Fibroblast of skin of left biceps (primary cell): ENCODE measurements at places on chromosomes 6 and 20.

GRCh38 chr6:128964233-128964755, 81.4 kb downstream of the LAMA2 start:
- DNase-seq, result no peak

DNA sequence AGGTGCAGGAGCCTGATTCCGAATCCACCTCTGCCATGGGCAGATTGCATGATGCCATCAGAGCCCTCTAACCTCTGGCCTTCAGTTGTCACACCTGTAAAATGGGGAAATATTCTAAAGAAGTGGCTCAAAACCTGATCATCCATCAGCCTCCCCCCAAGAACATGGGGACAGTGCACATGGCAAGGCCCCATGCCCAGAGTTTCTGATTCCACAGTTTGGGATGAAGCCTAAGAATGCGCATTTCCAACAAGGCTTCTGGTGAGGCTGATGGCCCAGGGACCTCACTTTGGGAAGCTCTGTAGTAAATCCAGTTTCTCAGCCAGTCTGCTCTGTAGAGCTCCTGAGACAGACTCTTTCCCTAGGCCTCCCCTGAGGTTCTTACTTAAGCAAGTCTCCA, 119.9 kb upstream of the CD93 start:
- DNase-seq, result no peak

GRCh38 chr6:80690551-80691131, 584.2 kb downstream of the BCKDHB start:
- no peak for DNase-seq

DNA sequence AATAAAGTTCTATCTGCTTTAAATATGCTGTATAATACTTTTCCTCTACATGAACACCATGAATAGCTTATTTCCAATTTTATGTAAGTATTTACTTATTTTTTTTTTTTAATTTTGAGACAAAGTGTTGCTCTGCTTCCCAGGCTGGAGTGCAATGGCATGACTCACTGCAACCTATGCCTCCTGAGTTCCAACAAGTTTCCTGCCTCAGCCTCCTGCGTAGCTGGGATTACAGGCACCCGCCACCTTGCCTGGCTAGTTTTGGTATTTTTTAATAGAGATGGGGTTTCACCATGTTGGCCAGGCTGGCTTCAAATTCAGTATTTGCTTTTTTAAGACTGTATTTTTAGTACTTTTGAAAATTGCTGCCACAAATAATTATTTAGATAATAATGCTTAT, 1365.9 kb downstream of the GRIK2 start:
- no peak for DNase-seq

DNA sequence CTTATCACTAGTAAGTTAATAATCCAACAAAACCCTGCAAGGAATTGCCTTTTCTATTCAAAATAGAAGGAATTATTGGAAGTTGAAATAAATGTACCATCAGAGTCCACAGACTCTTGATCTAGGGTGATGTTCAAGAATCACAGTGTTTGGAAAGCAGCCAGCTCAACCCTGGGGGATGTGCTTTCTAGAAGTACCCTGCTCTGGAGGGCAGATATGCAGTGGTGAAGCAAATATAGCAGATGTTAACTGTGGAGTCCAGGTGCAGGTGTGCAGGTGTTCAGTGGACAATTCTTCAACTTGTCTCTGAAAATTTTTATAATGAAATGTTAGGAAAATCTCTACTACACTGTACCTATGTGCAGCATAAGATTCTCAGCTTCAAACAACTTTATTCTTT, 9.1 kb upstream of the INSM1 start:
- DNase-seq, result no peak

DNA sequence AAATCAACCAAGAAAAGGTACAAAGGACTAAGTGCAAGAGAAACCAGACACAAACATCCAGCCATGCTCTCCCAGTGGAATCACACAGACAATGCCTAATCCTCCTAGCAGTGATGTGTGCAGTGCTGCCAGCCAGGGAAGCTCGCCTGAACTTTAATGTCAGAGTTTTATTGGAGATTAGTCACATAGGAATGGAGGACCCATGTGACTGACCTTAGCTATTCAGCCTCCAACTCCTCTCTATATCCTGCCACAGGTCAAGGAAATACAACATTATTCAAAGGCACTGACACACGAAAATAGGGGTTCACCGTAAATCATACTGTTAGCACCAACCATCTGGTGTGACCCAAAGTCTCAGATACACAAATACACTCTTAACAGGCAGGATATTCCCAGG, 684.6 kb downstream of the DOK5 start:
- DNase-seq, result no peak

DNA sequence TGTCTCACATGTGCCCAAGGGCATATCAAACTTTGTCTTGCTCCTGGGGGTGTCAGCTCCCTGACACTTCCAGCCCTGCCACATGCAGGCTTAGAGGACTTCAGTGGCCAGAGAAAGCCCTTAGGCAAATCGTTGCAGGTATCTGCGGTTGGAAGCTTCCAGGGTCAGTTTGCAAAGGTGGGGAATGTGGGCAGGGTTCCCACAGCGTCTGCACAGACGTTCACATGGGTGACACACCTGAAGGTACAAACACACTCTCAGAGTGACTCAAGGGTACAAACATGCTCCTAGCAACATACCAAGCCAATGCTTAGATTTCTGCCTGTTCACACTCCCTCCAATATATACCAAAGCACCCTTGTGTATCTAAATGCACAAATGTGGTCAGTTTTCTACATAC, 30.0 kb downstream of the VSTM2L start:
- no peak for DNase-seq

DNA sequence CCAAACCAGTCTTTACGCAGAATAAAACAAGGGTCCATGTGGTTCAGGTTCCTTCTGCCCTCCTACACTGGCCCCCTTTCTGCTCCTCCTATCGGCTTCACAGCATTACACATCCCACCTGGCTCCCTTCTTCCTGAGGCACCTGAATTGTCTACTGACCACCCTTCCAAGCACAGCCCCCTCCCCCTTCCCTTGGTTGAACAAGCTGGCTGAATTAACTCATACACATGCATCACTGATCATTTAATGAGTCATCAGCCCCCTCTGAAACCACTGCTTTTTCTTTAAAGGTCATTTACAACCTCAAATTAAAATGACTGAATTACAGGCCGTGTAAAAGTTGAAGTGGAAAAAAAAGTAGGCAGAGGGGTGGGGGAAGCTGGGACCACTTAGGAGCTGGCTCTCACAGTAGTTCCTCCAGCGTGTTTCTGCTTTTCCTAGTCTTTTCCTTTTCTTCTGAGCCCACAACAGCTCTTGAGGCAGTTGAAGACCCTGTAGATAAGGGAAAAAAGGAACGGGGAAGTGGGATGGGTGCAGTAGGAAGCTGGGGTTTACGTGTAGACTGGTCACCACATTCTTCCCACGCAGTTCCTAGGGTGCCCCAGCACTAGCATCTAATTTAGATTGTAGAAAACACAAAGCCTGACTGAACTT, 67.6 kb downstream of the FYN start:
- no peak for DNase-seq

DNA sequence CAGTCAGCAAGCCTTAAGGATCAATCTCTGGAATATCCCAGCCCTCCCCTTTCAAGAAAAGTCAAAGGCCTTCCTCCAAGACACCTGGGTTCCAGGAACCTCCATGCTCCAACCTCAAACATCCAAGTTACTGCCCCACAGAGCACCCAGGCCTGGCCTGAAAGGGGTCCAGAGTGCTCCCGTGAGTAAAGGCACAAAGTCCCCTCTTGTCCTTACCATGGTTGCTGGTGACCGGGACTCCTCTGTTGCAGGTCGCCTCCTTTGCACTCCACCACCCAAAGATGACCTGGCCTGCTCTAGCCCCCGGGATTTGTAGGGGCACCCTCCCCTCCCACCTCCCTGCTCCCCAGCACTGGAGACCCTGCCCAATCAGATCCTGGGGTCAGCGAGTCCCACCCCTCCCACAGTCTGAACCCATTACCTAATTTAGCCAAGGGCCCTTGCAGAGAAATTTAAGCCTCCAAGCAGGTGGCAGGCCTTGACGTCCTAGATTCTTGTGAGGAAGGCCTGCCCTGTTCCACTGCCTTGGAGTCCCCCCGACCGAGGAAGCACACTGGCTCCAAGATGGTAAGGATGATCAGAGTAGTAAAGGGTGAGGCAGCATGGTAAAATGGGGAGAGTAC, at the start of gene TNNC2:
TSS of gene TNNC2 (minus strand) at position 283 of the 623 bp plus-strand sequence. CDS start at position 219, 64 bp downstream.
- DNase-seq, result no peak

DNA sequence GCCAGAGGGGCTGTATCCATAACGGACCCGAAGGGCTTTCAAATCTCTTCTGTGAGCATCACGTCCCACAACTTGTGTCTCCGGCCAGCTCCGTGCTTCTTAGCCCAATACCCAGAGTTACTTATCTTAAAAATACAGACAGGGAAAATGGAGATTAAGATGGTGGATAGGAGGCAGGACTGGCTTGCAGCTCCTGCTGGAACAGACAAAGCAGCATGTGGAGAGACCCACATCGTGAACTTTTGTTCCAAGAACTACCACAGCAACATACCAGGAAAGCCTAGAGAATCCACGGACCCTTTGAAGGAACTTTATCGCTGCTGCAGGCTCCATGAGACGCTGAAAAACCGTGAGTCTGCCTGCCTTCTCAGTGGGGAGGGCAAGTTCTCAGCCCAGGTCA, 113.7 kb downstream of the RNASET2 start:
- DNase-seq, result no peak

DNA sequence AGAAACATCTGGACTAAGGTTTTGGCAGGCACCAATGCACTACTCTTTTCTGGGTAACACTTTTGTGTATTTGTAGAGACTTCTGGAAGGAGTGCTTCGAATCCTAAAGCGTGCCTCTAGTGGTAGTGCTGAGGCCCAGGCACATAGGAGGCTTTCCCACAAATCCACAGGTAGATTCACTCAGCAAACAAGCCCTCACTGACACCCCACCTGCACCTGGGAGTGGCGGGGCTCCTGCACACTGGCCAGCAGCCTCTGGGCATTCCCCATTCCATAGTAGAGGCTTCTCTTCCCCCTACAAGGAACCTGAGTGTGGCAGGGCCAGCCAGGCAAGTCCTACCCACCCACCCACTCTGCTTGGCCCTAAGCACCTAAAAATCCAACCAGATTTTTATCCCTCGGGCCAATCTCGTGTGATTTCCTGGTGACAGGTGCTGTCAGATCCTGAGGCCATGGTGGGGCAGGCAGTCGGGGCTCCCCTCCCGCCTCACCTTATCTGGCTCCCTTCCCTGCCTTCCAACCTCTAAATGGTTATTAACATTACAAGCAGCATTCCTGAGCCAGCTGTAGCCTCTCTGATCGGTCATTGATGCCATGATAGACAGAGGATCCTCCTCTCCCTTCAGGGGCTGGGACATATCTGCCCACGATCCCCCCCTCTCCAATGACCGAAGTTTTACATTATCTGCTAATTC, 82.4 kb downstream of the SLC2A10 start:
- no peak for DNase-seq

- DNase-seq, result no peak
Observed at GRCh38 chr20:56628015-56628872, 862 bp upstream of the TFAP2C start.

- DNase-seq, result no peak
Observed at GRCh38 chr6:95917034-95917433, 98.7 kb upstream of the FUT9 start.

DNA sequence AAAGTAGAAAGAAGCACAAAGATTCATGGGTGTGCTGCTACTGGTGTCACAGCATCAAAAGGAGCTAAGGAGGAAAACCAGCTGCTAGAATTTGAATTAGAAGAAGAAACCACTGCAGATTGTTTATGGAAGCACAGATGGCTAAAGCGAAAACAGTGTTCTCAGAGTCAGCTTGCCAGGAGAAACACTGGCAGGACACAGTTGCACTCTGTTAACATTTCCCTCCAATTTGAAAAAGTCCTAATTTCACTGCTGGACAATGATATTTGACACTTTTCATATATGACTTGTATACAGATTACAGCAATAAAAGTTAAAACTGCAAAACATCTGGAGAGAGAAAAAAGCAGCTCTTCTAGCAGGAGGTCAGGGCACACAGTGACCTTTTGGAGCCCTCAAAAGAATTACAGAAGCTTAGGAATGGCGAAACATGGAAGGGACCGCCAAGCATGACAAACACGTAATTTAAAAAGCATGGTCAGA, 314.5 kb downstream of the COL12A1 start:
- no peak for DNase-seq

DNA sequence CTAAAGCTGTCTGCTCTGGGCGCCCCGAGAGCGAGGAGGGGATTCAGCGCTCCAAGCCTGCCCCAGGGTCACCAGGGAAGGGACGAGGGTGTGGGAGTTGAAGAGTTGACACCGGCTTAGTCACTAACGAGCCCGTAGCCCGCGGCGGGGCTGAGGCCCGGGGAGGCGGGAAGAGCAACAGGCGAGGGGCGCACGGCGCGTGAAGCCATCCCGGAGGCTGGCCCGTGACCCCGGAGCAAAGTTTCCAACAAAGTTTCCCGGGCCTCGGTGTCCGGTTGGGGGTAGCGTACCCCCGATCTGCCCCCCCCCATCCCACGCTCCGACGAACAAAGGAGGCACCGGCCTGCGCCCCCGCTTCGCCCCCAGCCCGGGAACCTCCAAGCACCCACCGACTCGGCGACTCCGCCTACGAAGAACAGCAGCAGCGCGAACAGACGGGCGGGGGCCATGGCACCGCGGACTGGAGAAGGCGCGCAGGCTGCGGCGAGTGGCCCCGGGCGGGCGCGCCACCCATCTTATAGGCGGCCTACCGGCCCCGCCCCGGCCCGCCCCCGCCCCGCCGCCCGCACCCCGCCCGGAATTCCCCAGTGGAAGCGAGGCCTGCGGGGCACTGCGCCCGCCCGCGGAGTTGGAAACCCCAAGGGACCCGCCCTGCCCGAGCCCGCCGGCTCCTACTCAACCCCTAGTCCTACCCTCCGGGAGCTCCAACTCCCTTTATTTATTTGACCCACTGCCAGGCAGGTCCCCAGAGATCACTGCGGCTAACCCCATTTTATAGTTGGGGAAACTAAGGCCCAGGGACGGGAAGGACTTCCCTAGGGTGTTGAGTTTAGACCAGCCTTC, at the start of gene SDC4:
TSS of gene SDC4 (minus strand) at position 489 of the 843 bp plus-strand sequence. CDS start at position 449, 40 bp downstream.
- no peak for DNase-seq

DNA sequence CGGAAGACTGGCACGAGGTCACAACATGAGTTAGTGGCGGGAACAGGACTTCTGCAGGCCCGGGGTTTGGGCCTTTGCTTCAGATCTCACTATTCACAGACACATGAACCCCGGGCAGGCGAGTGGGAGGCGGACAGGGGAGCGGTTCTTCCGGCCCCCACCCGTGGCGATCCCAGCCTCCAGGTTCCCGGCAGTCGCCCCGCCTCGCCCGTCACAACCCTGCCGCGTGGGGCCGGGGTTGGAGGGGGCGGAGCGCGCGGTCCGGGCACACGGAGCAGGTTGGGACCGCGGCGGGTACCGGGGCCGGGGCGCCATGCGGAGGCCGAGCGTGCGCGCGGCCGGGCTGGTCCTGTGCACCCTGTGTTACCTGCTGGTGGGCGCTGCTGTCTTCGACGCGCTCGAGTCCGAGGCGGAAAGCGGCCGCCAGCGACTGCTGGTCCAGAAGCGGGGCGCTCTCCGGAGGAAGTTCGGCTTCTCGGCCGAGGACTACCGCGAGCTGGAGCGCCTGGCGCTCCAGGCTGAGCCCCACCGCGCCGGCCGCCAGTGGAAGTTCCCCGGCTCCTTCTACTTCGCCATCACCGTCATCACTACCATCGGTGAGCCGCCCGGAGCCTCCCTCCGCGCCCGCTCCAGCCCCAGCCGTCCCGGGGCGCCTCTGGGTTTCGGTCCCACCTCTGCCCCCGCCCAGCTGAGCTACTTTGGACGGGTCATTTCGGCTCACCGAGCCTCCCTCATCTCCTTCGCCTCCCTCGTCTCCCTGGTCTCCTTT, at the start of gene KCNK15:
TSS of gene KCNK15 (plus strand) at position 268 of the 769 bp plus-strand sequence. CDS start at position 314, 46 bp downstream.
- DNase-seq, result no peak

GRCh38 chr6:43929511-43929910, 159.5 kb downstream of the VEGFA start:
- no peak for DNase-seq

- no peak for DNase-seq
Observed at GRCh38 chr20:55216525-55217242, 741.3 kb downstream of the DOK5 start.

GRCh38 chr20:16553101-16553500, 20.1 kb downstream of the KIF16B start:
- DNase-seq, result no peak
